ENCODE measurements at places on chromosomes 4 and X.

- DNase-seq = no peak
Observed at GRCh38 chr4:10963241-10963640, 278.7 kb upstream of the CLNK start.

DNA sequence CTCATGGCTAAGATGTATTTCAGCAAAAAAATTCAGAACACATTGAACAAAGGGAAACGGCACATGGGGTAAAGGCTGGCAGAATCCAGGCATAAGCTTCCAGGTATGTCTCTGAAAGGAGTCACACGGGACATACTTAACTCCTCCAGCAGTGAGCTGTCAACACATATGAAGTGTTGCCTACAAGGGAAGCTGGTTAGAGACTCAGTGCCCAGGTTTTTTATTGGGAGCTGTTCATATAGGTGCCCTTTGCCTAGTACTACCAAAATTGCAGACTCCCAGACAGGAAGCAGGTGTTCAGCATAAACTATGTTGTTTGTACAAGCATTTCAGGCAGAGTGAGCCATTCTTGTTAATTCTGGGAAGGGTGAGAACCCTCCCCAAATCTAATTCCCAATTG, 77.4 kb upstream of the PUDP start:
- no peak for DNase-seq

GRCh38 chr4:138697851-138698250, 317.7 kb upstream of the NOCT start:
- no peak for DNase-seq

GRCh38 chr4:79854856-79855502, 218.1 kb downstream of the ANTXR2 start:
- no peak for DNase-seq
